ENCODE measurements at places on chromosomes 1 and 21. TPM values are rescaled to one million over a fixed set of nuclear protein-coding genes. Genes with fewer than 3 reads are reported as not detected.

Gene GNAT2
- not detected for total RNA-seq

Gene KRTAP11-1
- not detected for total RNA-seq

Gene TRIM62
- total RNA-seq: 1.5 TPM

Gene ZYG11B
- total RNA-seq: 15.8 TPM

Gene ZNF670
- 11.4 TPM for total RNA-seq

Gene HES3
- total RNA-seq: not detected

Gene FAAP20
- 79.9 TPM for total RNA-seq

Gene SPRR1B
- not detected for total RNA-seq

- peak; percentile 84 for DNase-seq
These were observed 46.6 kb downstream of the SSBP3 start for GRCh38 chr1:54359393-54360162.

DNA sequence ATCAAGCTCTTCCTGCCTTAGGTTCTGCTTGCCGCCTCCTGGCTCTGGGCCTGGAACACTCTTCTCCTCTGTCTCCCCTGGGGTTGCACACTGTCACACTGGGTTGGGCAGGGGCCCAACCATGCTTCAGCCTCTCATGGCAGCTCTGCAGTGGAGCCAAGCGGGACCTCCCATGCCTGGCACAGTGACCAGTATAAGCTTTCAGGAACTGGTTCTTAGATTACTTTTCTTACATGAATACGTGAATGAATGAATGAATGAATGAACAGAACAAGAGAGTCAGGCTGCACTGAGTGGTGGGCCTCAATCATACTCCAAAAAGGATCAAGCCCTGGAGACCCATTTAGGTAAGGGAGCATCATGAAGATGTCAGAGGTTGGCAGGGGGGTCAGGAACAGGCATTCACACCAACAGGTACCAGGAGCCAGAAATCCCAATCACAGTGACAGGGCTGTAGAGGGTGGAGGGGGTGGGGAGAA is 30.8 kb upstream of the TMEM125 start:
- DNase-seq: no peak

DNA sequence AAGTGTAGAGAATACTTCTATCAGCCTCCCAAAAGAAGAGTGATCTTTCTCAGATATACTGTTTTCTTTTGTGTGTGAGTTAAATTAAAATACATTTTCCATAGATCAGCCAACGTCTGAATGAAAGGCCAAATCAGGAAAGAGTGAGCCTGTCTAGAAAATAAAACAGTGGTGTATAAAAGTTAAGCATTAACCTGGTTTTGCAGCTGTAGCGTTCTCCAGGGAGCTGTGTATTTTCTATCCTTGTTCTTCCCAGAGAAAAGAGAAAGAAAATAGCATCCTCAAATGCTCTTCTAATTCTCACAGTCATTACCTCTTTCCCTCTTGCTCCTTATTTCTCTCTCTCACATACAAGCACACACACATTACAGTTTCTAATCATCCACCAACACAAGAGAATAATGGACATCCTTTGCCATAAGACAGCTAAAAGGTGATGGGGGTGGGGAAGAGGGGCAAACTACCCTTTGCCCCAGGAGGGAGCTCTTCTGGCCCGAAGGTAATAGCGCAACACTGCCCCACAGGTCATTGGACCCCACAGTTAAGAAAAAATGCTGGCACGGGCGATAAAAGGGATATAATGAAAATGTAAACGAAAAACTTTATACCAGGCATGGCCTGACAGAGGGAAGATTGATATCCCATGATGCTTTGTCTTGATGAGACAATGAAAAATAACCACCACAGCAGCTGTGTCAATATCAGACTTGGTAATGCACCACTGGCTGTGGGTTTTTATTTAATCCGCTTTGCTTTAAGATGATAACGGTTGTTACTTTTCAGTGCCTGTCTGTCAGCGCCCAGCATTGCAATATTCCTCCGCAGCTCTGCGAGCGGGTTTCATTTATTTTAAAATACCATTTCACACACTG is 150.3 kb downstream of the NUF2 start:
- DNase-seq: no peak

GRCh38 chr21:15895142-15896106 is 165.6 kb downstream of the USP25 start:
- no peak for DNase-seq

- no peak for DNase-seq
These were observed 436.3 kb downstream of the PRDM2 start for GRCh38 chr1:14136152-14136763.

DNA sequence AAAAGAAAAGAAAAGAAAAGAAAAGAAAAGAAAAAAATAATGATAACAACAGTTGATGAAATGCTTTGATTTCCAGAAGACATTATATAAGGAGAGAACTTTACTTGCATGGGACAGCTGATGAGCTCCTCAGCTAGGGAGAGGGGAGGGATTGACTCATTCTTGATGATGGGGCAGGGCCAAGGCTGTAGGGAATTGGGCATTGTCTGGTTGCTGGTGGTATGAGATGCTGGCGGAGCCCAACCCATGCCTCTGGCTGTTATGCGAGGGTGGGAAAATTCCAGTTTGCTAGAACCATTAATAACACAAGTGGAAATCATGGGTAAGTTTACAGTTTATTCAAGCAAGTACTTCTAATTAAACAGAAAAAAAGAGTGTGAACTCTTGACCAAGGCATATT is 36.0 kb upstream of the KIF26B start:
- no peak for DNase-seq

DNA sequence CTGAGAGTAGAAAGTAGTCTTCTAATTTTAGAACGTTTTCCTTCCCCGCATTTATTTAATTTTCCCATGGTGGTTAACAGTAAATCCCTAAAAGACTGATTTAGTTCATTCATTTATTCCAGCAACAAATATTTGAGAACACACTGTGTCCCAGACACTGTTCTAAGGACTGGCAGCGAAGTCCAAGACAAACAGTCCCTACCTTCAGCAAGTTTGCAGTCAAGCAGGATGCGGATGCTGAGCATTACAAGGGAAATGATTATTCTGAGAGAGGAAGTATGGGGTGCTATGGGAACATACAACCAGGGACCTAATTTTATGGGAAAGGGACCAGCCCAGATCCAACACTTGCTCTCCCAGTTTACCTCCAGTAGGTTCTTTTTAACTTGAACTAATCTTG is 1.2 kb upstream of the C1orf74 start:
- no peak for DNase-seq

- DNase-seq: no peak
These were observed 71.1 kb upstream of the IRF2BP2 start for GRCh38 chr1:234681065-234681464.

- no peak for DNase-seq
These were observed 38.0 kb upstream of the HMGN1 start for GRCh38 chr21:39386899-39387298.

DNA sequence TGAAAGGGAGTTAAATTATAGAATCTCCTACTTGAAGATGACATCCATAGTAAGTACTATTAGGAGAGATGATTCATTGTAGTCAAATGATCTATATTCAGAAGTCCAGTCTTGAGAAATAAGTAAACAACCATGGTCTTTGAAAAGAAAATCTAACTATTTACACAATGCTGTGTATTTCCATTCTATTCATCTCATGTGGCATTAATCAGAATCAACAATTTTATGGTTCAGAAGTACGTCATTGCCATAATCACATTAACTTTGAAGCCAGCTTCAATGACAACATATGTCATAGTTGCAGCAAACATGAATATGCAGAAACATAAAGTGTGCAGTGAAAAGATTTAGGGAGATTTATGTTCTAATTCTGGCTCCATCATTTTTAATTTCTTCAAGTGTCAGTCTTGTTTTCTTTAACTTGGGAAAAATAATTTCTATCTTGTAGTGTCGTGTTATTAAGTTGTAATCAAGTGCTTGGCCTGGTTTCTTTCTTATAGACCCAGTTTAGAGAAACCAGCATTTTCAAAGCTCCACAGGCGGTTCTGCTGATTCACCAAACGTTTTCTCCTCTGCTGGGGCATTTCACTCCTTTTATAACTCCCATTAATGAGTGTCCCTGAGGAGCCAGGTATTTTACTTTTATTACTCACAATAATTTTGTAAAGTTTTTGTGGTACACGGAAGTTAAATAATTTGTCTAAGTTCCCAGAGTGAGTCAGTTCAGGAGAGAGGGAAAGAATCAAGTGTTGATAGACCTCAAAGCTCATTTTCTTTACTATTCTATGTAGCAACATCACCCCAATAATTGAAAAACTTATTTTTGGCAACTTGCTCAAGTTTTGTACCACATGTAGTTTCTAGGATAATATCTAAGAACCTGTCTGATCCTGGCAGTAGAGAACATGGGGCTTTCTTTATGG is 35.9 kb upstream of the PTGS2 start:
- DNase-seq: no peak

- DNase-seq: peak; percentile 81
These were observed 27.4 kb upstream of the CTPS1 start for GRCh38 chr1:40951943-40952743.

DNA sequence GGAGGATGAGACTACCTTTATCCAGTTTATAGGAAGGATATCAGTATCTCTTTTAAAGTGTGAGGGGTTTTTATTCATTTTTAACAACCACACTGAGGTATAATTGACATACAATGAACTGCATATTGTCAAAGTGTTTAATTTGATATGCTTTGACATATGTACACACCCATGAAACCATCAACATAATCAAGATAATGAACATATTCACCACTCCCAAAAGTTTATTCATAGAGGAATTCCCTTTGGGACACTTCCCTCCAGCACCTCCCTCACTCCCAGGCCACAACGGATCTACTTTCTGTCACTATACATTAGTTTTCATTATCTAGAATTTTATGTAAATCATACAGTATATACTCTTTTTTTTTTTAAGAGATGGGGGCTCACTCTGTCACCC is 63.4 kb upstream of the MCOLN3 start:
- DNase-seq: no peak

DNA sequence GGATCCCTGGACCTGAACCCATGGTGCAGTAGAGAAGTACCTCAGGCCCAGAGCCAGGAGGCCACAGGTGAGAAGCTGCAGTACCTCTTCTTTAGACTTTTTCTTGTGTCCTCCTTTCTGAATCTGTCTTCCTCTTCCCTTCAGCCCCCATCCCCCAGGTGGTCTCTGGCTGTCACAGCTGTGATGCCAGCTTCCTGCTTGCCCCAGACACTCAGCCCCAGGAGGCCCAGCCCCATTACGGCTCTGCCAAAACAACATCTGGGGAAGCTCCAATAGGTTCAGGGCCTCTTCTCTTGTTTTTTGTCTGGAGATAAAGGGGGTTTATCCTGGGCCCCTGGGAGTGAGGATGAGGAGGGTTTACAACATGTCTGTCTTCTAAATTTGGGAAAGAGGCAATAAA is 9.5 kb upstream of the BTG2 start:
- DNase-seq: no peak

DNA sequence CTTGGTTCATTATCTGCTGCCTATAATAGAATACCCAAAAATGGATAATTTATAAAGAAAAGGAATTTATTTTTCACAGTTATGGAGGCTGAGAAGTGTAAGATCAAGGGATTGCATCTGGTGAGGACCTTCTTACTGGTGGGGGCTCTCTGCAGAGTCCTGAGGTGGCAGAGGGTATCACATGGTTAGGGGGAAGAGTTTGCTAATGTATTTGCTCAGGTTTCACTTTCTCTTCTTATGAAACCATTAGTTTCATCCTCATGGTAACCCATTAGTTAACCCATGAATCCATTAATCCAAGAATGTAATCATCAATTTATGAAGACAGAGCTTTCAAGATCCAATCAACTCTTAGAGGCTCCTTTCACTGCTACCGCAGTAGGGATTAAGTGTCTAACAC is 120.6 kb downstream of the DNM3 start:
- no peak for DNase-seq
